ENCODE measurements at places on chromosomes 4 and X.

DNA sequence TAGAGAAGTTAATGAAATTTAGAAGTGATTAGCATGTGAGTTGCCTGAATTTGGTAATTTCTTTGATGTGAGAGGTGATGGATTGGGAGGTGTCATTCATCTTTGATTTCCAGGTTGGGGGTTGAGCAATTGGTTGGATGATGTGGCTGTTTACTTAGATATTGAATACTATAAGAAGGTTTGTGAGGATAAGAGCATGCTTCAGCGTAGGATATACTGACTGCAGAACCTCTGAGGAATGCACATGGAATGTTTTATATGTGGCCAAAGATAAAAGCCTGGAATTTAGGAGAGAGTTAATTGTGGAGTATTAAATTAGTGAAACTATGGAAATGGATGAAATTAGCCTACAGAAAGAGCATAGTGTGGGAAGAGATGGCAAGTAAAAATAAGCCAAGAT, 165.4 kb upstream of the MAD2L1 start:
- DNase-seq, result no peak

DNA sequence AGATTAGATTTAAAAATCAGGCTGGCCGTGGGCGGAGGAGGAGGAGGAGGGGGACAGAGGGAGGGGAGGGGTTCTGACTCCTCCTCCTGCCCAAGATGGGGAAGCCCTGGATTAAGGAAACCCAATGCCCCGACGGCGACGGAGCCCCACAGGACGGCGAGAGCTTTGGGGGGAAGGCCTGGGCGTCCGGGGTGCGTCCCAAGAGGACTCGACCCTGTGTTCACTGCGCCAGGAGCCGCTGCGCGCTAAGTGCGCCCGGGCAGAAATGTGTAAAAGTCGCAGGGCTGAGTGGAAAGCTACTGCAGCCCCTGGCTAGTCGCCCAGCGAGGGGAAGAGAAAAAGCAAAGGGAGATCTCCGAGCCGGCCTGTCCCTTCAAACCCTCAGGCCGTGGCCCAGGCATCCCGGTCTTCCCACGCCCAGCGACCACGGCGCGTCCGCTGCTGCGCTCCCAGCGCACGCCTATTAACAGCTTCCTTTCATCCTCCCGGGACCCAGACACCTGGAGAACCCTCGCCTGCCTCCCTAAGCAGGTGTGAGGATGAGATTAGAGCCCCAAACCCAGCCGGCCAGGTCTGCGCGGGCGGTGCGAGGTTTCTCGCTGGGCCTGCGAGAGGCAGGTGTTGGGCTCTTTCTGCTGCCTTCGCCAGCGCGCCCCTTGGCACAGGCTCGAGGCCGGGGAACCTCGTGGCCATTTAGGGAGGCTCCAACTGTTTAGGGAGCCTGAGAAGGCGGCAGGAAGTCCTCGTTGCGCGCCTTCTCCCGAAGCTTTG, 1.4 kb upstream of the RPS6KA3 start:
- DNase-seq, result no peak

- no peak for DNase-seq
These were observed 248.4 kb upstream of the NDST4 start for GRCh38 chr4:115361781-115362180.

DNA sequence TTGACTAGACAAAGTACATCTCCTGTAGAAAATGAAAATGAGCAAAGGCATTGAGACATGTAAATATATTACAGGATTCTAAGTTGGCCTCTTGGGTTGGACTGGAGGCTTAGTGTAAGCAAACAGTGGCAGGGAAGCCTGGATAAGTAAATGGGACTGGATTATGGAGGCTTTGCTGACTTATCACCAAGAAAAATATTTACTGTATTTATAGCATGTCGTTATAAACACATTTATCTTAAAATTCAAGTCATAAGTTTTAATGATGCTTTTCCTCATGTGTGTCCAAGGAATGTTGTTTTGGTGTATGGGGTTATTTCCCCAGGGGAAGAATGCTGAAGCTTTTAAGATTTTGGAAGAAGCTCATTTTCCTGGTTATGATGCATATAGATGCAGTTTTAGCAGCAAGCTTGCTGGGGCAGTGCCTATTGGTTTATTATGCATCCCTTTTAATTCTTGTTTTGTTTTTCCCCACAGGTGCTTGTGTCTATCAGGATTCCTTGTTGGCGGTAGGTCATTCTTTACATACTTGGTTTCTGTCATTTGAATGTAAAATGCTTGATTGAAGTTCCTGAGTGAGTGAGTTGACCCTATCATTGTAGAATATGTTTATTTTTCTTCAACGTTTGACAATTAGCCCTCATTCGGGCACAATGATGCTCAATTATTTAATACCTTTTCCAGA, 8.5 kb downstream of the FRAS1 start:
- no peak for DNase-seq

All from cortex of kidney (tissue), 1 donor.